Occipital lobe (tissue), 3 donors: ENCODE measurements at places on chromosomes 4 and X. TPM values are rescaled to one million over a fixed set of nuclear protein-coding genes. Genes with fewer than 3 reads are reported as not detected.

- DNase-seq, result no peak
These were observed 41.0 kb upstream of the UCP1 start for GRCh38 chr4:140609548-140610425.

GRCh38 chr4:119081943-119082342 lies 53.7 kb upstream of the MYOZ2 start:
- no peak for DNase-seq

The PLK4 gene
- 11.7 TPM for total RNA-seq

GRCh38 chrX:39750848-39751247 lies 346.9 kb downstream of the BCOR start:
- no peak for DNase-seq
